Ascending aorta (tissue), 2 donors: ENCODE measurements at places on chromosomes 11 and 22.

GRCh38 chr22:40021401-40022000, 26.7 kb downstream of the FAM83F start:
- H3K27me3 ChIP-seq, result no peaks in the 10 kb centered on the region
- H3K4me3 ChIP-seq, result no peak overlapping the region
- no peak for DNase-seq
- H3K27ac ChIP-seq, result no peak overlapping the region
- H3K36me3 ChIP-seq, result no peaks in the 10 kb centered on the region

DNA sequence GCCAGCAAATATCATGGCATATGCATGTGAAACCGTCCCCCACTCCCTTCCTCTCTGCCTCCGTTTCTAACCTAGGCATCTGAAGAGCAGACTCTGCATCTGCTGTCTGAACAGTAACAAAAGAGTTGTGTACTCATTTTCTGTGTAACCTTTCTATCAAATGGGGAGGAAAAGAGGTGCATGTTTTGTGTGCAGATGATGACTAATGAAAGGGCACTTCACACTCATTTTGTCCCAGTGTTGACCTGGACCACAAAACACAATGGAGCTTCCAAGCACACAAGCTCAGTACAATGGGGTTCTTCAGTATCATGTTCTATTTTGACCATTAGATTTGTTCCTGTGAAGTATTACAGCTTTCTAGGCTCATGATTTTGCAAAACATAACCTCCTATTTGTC, 13.0 kb downstream of the JHY start:
- H3K27ac ChIP-seq, result no peak overlapping the region
- no peak overlapping the region for H3K4me3 ChIP-seq
- DNase-seq, result no peak

DNA sequence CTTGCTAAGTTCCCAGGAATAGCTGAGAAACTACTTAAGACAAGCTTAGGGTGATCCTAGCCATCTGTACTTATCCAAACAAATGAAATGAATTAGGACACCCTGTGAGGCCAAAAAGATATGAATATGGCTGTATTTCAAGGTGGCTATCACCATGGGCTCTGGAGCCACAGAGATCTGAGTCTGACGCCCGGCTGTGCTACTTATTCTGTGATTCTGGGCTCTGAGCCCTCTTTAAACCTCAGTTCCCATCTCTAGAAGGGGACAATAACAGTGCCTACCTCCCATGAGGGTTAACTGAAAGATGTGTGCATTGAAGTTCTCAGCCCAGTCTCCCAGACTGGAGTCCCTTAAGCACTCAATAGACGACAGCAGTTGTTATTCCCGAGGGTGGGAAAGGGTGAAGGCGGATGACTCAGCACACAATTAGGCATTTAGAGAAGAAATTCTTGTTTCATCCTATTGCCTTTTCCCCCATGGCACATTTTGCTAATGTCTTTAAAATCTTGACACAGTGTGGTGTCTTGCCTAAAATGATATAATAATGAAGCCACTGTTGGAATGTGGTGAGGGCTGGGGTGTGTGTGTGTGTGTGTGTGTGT, 132.5 kb downstream of the ADAMTS15 start:
- H3K27ac ChIP-seq, result peak overlapping the region; percentile 67
- H3K36me3 ChIP-seq, result no peaks in the 10 kb centered on the region
- no peaks in the 10 kb centered on the region for H3K27me3 ChIP-seq
- peaks cover 19% of the 10 kb centered on the region for H3K4me1 ChIP-seq

GRCh38 chr22:49317369-49317768, 510.3 kb downstream of the BRD1 start:
- H3K27ac ChIP-seq, result no peak overlapping the region
- DNase-seq, result no peak
- no peak overlapping the region for H3K4me3 ChIP-seq
- no peaks in the 10 kb centered on the region for H3K36me3 ChIP-seq
- no peaks in the 10 kb centered on the region for H3K27me3 ChIP-seq
- no peaks in the 10 kb centered on the region for H3K4me1 ChIP-seq

- peak overlapping the region; percentile 58 for H3K27ac ChIP-seq
- peaks cover 58% of the 10 kb centered on the region for H3K4me1 ChIP-seq
- no peaks in the 10 kb centered on the region for H3K36me3 ChIP-seq
- peak; percentile 33 for DNase-seq
- no peaks in the 10 kb centered on the region for H3K27me3 ChIP-seq
Observed at GRCh38 chr11:130650456-130651030, 202.1 kb downstream of the ADAMTS15 start.

- H3K4me1 ChIP-seq, result peaks cover 11% of the 10 kb centered on the region
- DNase-seq, result no peak
- no peaks in the 10 kb centered on the region for H3K27me3 ChIP-seq
- H3K36me3 ChIP-seq, result peaks cover 63% of the 10 kb centered on the region
- H3K4me3 ChIP-seq, result no peak overlapping the region
Observed at GRCh38 chr11:11963842-11964773, 44.3 kb downstream of the DKK3 start.

DNA sequence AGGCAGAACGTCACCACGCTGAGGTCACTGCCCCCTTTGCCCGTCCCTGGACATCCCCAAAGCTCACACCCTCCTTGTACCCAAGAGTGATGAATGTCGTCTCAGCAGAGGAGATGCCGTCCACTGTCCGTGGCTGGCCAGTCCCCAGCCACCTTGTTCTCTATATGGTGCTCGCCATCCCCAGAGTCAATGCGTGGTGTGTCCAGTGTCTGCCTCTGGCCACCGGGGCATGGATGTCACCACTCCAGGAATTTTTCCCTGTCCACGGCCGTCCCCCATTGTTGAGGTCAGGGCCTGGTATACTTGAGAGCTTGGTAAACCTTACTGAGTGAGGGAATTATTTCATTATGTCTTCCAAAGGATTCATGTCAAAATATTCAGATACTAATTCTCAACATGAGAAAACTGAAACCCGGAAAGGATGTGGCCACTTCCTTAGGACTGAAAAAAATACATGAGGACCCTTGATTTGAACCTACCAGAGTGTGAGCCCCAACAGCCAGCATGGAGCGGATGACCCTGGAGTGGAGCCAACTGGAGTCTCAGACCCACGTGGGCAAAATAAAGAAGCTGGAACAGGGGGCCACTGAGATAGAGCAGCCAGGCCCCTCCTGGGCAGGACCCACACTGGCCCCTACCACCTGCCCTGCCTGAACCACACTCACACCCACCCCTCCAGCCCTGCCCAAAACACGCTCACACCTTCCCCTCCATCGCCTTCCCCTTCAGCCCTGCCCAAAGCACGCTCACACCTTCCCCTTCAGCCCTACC, 376.4 kb downstream of the BRD1 start:
- DNase-seq, result no peak
- no peaks in the 10 kb centered on the region for H3K36me3 ChIP-seq
- H3K27me3 ChIP-seq, result no peaks in the 10 kb centered on the region
- no peaks in the 10 kb centered on the region for H3K4me1 ChIP-seq
- H3K27ac ChIP-seq, result no peak overlapping the region

DNA sequence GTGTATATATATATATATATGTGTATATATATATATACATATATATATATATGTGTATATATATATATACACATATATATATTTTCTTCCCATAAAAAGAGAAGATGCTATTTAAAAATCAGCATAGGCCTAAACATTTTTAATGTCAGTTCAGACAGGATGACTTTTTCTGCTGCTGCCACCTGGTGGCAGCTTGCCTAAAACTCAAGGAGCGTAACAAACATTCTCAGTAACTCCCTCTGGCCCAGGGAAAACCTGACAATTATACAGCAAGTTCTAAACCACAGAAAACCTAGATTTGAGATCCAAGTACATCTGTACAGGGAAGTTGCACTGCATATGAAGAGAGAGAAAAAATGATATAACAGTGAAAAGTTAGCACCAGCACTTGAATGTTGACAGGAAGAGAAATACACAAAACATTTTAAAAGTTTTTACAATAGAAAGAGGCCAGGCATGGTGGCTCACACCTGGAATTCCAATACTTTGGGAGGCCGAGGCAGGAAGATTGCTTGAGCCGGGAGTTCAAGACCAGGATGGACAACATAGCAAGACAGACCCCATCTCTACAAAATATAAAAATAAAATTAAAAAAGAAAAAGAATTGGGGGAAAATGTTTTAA, 16.6 kb downstream of the OR8A1 start:
- H3K36me3 ChIP-seq, result no peaks in the 10 kb centered on the region
- H3K4me3 ChIP-seq, result no peak overlapping the region
- H3K4me1 ChIP-seq, result no peaks in the 10 kb centered on the region
- no peak for DNase-seq

DNA sequence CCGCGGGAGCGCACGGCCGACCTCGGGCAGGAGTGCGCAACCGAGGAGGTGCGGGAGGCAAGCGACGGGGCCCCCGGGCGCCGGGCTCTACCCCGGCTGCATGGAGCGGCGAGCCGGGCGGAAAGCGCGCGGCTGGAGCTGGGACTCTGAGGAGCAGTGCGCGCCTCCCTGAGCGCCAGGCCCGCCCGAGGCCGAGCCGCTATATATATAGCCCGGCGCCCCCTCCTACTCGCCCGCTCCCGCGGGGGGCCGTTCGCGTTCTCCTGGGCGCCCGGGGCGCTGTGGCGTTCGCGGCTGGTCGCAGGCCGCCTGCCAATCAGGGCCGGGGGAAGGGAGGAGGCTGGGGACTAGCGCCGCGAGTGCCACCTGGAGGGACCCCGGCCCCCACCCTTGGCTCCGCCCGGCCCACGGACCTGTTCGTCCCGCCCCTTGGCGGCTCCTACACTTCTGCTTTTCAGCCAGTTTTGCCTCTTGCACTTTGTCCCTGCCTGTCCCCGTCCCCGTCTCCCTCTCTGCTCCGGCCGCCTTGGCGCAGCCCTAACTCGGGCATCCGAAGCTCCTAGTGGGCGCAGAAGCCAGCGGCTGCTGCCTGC, at the start of gene FGF4:
Gene FGF4 (minus strand): TSS at position 179 of the 593 bp plus-strand sequence. CDS start 257 bp downstream, outside the sequence.
- H3K4me3 ChIP-seq, result no peak within 1 kb of the TSS
- no peak for DNase-seq
- peaks cover 5% of the 10 kb centered on the region for H3K27me3 ChIP-seq
- H3K27ac ChIP-seq, result no peak within 1 kb of the TSS

- no peak overlapping the region for H3K27ac ChIP-seq
- no peak overlapping the region for H3K4me3 ChIP-seq
- H3K27me3 ChIP-seq, result no peaks in the 10 kb centered on the region
- H3K36me3 ChIP-seq, result no peaks in the 10 kb centered on the region
- no peaks in the 10 kb centered on the region for H3K4me1 ChIP-seq
- DNase-seq, result no peak
Observed at GRCh38 chr11:69273571-69273970, 20.4 kb upstream of the MYEOV start.
